ENCODE measurements at places on chromosomes 6 and 20. TPM values are rescaled to one million over a fixed set of nuclear protein-coding genes. Genes with fewer than 3 reads are reported as not detected.

DAAM2 gene
- not detected for total RNA-seq

NOTCH4 gene
- 0.31 TPM for total RNA-seq

OTOR gene
- not detected for total RNA-seq

COL12A1 gene
- not detected for total RNA-seq

NRSN1 gene
- total RNA-seq = not detected

PRKN gene
- 1.00 TPM for total RNA-seq

GRCh38 chr20:57528148-57528547 is 3.2 kb upstream of the CTCFL start:
- DNase-seq = no peak

GRCh38 chr20:61951695-61952533 is 113.8 kb downstream of the TAF4 start:
- DNase-seq = peak; percentile 16

GRCh38 chr6:25351485-25351884 is 72.3 kb downstream of the CARMIL1 start:
- DNase-seq = no peak

- no peak for DNase-seq
Measured at GRCh38 chr6:124604719-124605118, 357.5 kb upstream of the RNF217 start.

DNA sequence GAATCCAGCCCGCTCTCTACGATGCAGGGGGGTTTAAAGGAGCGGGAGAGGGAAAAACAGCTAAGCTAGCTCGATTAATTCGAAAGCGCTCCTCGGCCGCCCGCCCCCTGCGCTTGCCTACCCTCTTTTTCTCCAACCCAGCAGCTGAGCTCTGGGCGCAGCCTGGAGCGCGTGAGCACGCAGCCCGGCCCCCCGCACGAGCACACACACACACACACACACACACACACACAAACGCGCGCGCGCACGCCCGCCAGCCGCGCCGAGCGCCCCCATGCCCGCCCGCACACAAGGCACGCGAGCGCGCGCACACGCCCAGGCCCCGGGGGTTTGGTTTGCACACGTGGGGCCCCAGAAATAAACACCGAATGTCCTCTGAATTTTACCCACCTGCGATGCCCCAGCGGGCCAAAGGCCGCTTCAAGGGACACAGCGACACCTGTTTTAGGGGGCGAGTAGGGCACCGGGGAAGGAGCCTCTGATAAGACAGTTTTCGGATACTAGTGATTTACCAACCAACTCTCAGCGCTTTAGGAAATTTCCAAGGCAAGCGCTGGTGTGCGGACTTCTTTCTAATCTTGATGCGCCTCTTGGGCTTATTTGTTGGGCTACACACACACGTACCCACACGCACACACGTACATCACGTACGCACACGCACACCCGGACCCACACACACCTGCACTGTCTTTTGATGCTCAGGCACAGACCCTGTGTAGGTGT is 802 bp upstream of the NRN1 start:
- DNase-seq = peak; percentile 55

GRCh38 chr6:7471171-7471570 is 70.3 kb upstream of the DSP start:
- no peak for DNase-seq

DNA sequence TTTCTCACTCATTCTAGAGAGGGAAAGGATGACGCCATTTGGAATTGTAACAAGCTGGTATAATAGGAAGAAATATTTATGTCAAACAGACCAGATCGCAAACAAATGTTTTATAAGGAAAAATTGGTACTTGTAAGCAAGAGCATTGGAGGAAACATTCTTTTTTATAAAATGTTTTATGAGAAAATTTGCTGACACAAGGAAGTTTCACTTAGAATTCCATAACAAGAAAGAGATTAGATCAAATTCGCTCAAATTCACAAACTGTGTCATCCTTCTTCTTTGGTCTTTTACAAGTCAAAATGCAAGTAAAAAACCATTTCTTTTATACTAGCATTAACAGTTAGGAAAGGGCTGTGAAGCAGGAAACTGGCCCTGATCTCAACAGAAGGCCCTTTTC is 179.9 kb downstream of the TRDN start:
- no peak for DNase-seq

DNA sequence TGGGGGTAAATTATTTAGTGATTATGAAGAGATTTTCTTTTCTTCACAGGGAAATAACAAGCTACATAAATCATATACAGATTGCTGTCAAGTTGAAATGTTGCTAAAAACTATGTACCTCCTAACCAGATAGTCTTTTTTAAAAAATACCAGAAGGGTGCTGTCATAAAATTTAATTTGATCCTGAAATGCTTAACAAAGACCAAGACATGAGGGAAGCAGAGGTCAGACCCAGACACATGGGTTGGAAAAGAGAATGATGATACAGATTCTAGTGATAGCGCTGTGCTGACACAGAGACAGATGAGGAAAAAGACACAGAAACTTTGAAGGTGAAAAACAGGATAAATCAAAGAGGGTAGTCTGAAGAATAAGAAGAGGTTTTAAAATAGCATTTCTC is 573.1 kb downstream of the HACE1 start:
- no peak for DNase-seq

DNA sequence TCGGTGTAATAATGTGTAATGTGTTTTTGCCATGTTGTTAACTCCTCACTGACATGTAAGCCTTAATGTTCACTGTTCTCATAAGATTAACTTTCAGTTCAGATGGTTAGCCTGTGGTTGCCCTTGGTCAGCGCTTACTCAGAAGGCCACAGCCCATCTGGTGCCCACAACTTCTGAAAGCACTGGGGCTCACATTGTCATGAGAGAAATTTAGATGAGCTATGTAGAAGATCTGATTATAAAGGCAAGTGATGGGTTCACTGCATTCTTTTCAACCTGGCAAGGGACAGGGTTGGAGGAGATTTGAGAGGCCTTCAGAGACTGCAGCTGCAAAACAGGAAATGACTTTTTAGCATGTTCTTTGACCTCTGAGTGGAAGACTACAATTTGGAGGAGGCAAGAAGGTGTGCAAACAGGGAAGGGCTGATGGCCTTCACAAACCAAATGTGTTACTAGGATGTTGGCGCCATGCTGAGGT is 242.3 kb upstream of the SUPT3H start:
- DNase-seq = peak; percentile 70

DNA sequence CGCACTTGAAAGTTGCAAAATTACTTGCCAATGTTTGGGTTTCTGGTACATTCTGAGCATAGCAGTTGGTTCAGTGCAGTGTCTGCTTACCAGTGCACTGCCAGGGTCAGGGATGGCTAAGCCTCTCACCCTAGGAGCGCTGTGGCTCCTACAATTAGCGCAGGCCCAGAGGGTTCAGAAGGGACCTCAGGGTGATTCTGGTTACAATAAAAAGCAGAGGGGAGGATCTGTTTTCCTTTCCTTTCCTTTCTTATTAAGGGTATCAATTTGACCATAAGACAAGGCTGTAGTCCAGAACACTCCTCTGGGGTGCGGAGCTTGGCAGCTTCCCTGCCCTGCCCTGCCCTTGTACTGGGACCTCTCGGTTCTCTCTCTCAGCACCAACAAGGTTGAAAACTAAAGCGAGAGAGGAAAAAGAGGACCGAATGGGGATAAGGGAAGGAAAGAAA is 2.6 kb downstream of the MAFB start:
- DNase-seq = no peak

GRCh38 chr6:3490625-3490980 is 33.8 kb upstream of the SLC22A23 start:
- DNase-seq = no peak

- no peak for DNase-seq
Measured at GRCh38 chr6:96032661-96033060, 16.9 kb downstream of the FUT9 start.

DNA sequence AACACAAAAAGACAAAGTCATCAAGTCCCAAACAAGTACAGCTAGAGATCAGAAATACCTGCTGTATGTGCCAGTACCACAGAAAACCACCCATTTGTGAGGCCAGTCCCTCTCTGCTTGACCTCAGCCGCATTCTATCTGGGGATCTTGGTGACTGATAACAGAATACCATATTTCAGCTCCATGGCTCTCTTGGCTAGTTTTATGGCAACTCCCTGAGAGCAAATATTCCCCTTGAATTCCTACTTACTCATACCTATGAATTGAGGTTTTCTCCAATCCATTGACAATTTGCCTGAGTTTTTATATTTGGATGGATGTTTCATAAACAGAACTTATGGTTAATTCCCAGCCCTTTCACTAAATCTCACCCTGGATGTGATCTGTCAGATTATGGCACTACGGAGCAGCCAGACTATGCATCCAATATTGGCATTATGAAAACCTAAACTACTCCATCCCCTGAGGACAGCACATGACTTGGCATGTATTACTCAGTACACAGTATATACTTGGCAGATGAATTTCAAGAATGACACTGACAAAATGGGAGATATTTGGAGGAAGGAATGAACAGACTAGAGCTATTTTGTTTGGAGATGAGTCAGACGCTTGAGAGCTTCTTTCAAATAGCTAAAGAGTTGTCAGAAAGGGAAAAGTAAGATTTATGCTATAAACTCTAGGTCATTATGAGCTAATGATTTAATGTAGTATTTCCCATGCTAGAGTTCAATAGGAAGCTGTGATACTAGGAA is 95.7 kb downstream of the PRDM1 start:
- no peak for DNase-seq

DNA sequence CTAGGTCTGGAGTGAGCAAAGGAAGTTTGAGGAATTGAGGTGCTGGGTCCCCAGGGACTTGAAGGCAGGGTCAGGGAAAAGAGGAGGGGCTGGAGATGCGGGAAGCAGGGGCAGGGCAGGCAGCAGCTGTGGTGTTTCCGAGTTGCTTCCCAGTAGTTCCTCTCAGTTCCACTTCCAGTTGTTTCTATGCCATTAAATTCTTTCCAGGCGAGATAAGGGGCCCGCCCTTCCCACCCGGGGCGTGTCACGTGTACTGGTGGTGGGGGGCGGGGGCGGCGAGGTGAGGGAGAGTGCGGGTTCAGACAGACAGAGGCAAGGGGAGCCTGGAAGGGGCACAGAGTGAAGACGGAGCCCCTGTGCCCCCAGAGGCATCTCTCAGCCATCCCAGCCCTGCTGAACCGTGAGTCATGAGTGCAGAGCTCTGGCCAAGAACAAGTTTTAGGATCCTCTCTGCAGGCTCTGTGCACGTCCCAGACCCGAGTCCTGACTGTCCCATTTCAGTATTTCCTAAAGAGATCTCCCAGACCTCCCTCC is 977 bp downstream of the TNXB start:
- no peak for DNase-seq

GRCh38 chr6:136228814-136229213 is 21.3 kb downstream of the MTFR2 start:
- no peak for DNase-seq

DNA sequence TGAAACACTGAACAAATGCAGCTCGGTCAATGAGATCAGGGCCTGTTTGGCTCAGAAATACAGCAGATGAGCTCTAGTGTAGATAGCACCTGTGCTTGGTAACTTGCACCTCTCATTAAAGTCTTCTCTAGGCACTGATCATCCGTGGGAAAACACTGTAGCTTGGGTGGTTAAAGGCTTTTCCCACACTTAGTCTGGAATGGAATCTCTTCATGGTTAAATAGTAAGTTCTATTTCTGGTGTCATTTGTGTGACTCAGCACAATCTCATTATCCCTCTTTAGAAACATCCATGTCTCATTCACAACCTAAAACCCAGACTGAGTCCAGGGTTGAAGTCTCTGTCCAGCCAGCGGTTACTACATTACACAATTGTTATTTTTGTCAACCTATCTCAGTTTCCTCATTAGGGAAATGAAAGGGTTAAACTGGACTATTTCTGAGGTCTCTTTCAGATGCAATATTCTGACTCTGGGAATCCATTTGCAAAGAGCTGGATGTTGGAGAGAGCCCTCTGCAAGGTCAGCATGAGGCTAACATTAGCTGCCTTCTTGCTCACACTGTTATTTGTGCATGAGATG is 125.0 kb downstream of the ZDHHC14 start:
- no peak for DNase-seq

- DNase-seq = no peak
Measured at GRCh38 chr6:81382852-81383251, 369.6 kb downstream of the TENT5A start.

DNA sequence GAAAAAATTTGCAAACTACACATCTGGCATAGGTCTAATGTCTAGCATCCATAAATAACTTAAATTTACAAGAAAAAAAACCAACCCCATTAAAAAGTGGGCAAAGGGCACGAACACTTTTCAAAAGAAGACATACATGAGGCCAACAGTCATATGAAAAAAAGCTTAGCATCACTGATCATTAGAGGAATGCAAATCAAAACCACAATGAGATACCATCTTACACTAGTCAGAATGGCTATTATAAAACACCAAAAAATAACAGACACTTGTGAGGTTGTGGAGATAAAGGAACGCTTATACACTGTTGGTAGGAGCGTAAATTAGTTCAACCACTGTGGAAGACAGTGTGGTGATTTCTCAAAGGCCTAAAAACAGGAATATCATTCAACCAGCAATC is 33.7 kb upstream of the EPB41L2 start:
- no peak for DNase-seq

- DNase-seq = no peak
Measured at GRCh38 chr20:14829906-14830305, 492.5 kb upstream of the FLRT3 start.

DNA sequence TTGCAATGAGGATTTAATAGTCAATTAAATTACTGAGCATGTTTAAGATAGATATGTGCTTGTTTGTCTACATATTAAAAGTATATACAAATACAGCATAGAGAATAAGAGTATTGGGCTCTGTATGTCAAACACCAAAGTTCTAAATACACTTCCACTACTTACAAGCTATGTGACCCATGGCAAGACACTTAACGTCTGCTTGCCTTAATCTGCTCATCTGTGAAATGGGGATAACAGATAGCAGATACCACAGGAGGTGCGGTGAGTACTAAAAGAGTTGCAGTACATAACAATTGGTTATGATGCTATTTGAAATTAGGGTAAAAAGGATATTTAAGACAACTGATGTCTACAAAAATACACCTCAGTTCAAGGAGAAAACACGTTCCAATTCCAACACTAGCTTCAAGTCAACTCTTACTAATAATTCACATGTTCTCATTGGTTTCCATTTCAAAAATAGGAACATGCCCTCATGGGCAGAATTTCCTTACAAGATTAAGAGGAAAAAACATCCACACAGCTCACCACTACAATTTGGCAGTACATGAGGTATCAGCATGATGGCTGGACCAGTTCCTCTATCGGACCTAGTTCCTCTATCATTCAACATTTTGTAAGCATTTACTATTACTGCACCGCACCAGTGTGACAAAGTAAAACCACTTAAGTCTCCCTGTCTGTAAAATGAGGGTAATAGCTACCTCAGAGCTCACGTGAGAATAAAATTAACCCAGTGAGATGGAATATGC is 101.1 kb downstream of the SMLR1 start:
- DNase-seq = no peak

- DNase-seq = no peak
Measured at GRCh38 chr6:167839343-167839742, 12.6 kb downstream of the AFDN start.

DNA sequence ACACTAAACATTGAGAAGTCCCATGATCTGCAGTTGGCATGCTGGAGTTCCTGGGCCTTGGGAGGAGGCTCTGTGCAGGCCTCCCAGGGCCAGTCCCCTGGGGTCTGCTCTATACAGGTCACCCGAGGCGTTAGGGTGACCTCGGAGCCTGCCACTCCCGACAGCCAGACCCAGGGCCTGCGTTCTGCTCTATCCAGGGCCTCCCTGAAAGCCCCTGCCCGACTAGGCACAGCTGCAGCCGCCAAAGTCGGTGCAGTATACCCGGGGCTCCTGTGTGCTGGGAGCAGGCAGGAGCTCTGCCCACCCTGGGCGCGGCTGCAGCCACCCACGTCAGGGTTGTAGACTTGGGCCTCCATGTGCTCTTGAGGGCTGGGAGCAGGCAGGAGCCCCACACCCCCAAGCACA is 6.3 kb upstream of the OR14J1 start:
- no peak for DNase-seq

GRCh38 chr6:90445533-90446108 is 141.3 kb downstream of the MAP3K7 start:
- peak; percentile 47 for DNase-seq

Data from activated CD4-positive, alpha-beta memory T cell treated with anti-CD3 and anti-CD28 coated beads for 36 hours (primary cell).